ENCODE measurements at places on chromosomes 5 and 9.

GRCh38 chr5:39902626-39903025 lies 477.8 kb upstream of the DAB2 start:
- DNase-seq: no peak

DNA sequence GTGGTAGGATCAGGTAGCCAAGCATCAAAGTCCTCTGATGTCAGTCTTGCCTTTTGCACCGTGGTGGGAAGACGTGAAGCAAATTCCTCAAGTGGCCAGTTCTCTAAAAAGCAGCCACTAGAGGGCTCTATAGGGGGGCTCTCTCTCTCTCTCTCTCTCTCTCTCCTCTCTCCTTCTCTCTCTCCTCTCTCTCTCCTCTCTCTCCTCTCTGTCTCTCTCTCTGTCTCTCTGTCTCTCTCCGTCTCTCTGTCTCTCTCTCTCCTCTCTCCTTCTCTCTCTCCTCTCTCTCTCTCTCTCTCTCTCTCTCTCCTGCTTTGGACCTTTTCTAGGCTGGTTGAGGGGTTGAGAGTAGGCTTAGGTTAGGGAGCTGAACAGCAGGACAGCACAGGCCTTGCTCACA lies 13.9 kb upstream of the OSMR start:
- no peak for DNase-seq

DNA sequence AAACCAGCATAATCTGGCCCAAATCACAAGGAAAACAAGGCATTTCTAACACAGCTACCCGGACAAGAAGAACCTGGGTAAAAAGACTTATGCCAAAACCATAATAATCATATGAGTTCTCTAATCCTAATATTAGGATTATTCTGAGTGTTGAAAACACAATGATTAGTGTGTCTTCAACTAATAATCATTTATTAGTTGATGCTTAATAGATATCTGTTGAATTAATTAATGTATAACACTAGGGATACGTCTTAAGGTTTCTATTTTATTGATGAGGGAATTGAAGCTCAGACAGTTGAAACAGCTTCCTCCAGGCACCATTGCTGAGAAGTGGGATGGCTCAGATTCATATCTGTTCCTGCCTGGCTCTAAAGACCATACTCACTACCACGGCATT lies 112.2 kb downstream of the DOCK2 start:
- DNase-seq: no peak

DNA sequence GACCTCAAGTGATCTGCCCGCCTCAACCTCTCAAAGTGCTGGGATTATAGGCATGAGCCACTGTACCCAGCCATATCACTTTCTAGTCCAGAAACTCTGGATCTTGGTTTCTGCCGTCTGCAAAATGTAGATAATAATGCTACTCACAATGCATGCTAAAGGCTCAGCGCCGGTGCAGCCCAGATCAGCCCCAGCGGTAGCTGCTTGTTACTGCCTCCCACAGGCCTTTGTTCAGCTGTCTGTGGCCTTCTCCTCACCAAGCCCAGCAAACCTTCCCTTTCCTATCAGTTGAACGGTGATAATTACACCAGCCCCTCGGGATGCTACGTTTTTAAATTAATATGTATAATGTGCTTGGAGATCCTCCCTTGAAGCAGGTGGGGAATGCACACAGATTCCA lies 26.2 kb upstream of the MSX2 start:
- no peak for DNase-seq

DNA sequence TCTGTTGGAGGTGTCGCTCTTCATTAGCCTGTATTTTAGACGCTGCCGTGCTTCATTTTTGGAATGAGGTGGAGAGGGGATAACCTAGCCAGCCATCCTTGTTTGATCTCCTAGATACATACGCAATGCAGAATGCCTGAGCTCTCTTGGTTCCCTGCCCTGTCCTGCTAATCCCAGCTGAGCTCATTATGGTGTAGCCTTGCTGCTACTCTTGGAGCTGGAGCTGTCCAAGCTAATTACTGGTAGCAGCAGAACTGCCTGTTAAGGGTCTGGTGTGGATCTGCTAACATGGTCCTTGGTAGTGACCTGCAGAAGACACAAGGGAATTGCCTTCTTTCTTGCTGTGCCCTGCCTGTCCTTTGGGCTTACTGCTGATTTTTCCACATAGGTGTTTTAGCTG lies 207.9 kb downstream of the CNTLN start:
- no peak for DNase-seq

DNA sequence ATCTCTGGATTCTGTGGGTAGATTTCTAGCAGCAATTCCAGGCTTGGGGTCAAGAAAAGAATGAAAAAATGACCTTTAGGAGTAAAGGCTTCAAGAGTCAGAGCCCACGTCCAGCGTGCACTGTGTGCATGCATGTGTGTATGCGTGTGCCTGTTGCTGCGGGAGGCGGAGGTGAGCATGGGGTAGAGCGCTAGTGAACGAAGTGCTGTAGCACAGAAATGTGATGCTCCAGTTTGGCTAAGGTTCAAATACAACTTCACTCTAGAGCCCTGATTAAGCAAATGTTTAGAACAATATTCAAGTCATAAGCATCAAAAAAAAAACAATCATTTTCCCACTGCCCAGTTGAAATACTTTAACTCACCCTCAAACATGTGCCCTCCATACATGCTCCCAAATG lies 403.9 kb downstream of the ZNF608 start:
- no peak for DNase-seq

- no peak for DNase-seq
These were observed 27.4 kb upstream of the KIF12 start for GRCh38 chr9:114126247-114127060.

GRCh38 chr5:76415855-76416254 lies 12.8 kb downstream of the IQGAP2 start:
- no peak for DNase-seq

DNA sequence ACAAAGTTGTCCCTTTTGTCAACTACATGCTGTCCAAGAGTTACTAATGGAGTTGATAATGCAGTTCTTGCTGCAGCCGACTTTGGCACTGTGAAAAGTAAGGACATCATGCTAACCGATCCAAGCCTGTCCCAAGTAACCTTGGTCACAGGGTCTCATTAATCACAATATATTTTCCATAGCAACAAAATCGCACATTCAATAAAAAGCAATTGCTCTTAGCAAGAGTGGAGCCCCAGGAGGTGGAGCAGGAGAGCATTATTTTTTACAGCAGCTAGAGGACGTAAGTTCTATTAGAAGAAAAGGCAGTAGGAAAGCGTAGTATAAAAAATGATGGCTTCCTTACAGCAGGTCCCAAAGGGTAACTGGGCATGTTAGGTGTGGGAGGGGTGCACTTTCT lies 570.3 kb downstream of the EBF1 start:
- no peak for DNase-seq

DNA sequence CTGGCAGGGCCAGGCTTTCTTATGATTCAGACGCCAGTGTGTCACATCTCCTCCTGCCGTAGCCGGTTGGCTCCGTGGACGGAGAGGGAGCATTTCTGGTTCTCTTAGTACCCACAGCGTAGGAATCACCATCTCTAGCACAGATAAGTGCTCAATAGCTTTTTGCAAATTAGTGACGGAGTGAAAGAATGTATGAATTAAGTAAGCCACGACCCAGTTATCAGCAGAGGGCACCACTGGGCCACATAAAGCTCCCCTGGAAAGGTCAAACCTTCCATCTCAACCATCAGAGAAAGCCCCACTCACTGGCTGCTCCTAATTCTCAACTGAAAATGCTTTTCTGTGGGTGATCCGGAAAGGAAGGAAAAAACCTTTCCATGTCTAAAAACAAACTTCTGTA lies 317.0 kb upstream of the ADCY2 start:
- no peak for DNase-seq

- no peak for DNase-seq
These were observed 210.2 kb downstream of the TSSK1B start for GRCh38 chr5:113224605-113225065.

DNA sequence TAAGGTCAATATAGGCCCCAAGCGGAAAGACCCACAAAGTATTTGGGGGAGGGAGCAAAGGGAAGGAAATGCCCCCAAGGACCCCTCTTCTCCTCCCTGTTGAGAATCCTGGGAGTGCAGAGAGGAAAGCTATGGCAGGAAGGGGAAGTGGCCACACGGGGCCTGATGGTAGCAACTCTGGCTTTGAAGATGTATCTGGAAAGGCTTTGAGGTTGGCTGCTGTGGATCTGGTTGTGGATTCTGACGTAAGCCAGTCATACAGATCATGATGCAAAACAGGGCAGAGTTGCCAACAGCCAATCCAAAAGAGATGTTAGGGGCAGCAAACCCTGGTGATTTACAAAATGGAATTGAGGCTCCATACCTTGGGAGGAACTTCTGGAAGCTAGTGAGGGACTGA lies 108.8 kb downstream of the PRKACG start:
- DNase-seq: no peak

GRCh38 chr5:110439296-110439695 lies 287.2 kb downstream of the TMEM232 start:
- DNase-seq: no peak

DNA sequence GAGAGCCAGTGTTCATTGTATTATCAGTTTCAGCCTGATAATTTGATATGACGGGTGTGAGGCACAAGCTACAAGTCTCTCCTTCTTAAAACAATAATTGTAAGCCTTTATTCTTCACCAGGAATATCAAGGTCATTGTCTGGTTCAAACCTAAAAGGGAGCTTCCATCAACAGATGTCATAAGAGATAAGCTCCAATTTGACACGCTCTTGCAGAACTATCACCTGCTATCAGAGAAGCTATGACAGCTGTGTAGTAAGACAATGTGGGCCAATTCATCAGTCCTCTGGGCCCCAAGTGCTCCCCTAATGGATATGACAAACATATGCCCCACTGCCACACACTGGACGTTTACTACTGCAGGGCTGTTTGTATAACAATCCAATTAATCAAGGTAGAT lies 1010.2 kb upstream of the DMAC1 start:
- DNase-seq: no peak

GRCh38 chr9:130663977-130664250 lies 480 bp upstream of the PRDM12 start:
- DNase-seq: no peak

GRCh38 chr5:178356431-178356872 lies 123.8 kb upstream of the PHYKPL start:
- no peak for DNase-seq
